ENCODE measurements at places on chromosomes 13 and 19.
A peak's percentile ranks its signal among the peaks of the same experiment; 100 is the strongest.

DNA sequence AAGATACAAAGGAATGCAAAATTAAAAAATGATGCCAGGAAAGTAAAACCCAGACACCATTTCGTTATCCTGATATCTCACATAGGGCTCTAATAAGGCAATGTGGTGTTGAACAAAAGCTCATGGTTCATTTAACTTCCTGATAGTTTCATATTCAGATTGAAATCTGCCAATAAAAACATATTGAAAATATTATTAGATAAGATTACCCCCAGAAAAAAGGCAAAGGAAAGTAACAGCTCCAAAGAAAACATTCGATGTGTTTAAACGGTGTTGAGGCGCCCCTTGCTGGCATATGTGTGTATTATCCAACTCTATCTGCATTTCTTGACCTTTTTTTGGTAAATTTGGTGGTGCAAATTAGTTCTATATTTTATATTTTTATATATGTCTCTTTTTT, 75.9 kb downstream of the ESD start:
- peaks cover 13% of the 10 kb centered on the region for H3K4me1 ChIP-seq
- peaks cover 22% of the 10 kb centered on the region for H3K36me3 ChIP-seq
- no peaks in the 10 kb centered on the region for H3K27me3 ChIP-seq
- no peak for DNase-seq

- peaks cover 76% of the 10 kb centered on the region for H3K27me3 ChIP-seq
- H3K4me3 ChIP-seq: no peak overlapping the region
- H3K27ac ChIP-seq: no peak overlapping the region
- DNase-seq: no peak
- no peaks in the 10 kb centered on the region for H3K4me1 ChIP-seq
Measured at GRCh38 chr13:44287958-44288357, 85.7 kb upstream of the SERP2 start.

- H3K27ac ChIP-seq: no peak overlapping the region
- H3K4me3 ChIP-seq: no peak overlapping the region
- H3K27me3 ChIP-seq: no peaks in the 10 kb centered on the region
Measured at GRCh38 chr19:23093832-23094231, 23.0 kb upstream of the ZNF730 start.

- peaks cover 22% of the 10 kb centered on the region for H3K36me3 ChIP-seq
- peaks cover 47% of the 10 kb centered on the region for H3K4me1 ChIP-seq
- no peak overlapping the region for H3K27ac ChIP-seq
- no peaks in the 10 kb centered on the region for H3K27me3 ChIP-seq
- no peak overlapping the region for H3K4me3 ChIP-seq
Measured at GRCh38 chr19:43560687-43561086, 14.6 kb downstream of the XRCC1 start.

DNA sequence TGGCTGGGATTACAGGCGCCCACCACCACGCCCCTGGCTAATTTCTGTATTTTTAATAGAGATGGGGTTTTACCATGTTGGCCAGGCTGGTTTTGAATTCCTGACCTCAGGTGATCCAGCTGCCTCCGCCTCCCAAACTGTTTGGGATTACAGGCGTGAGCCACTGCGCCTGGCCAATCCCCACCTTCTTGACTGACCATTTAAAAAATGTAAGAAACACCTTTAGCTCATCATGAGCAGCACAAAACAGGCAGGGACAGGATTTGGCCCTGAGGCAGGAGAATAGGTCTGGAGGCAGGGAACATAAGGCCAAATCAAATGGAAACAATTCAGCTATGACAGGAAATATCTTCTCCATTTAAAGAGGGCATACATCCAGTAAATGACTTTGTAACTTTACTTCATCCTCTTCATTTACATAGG, 1.4 kb upstream of the MPV17L2 start:
- H3K4me1 ChIP-seq: peaks cover 22% of the 10 kb centered on the region
- peak overlapping the region; percentile 91 for H3K27ac ChIP-seq
- peaks cover 17% of the 10 kb centered on the region for H3K36me3 ChIP-seq
- no peaks in the 10 kb centered on the region for H3K27me3 ChIP-seq

DNA sequence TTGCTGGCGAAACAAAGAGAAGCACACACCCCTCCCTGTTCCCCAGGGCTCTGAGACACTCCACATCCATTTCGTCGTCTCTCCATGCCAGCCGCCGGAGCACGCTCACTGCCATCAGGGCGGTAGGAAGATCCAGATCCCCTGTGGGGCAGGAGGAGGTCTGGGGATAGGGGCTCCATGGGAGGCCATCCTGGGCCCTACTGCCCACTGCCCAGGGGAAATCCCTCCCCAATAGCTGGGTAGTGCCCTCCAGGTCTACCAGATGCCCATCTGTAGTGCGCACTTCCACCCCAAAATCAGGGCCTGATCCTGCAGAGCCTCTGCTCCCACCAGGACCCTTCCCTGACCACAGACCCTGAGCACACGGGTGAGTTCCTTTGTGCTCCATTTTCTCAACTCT, 80.3 kb downstream of the EFNB2 start:
- no peak overlapping the region for H3K4me3 ChIP-seq
- peaks cover 33% of the 10 kb centered on the region for H3K27me3 ChIP-seq
- H3K36me3 ChIP-seq: no peaks in the 10 kb centered on the region
- DNase-seq: no peak

GRCh38 chr19:14775869-14776586, 2.3 kb downstream of the ADGRE2 start:
- H3K36me3 ChIP-seq: peaks cover 6% of the 10 kb centered on the region
- no peak for DNase-seq
- peak overlapping the region; percentile 4 for H3K4me3 ChIP-seq
- H3K4me1 ChIP-seq: peaks cover 6% of the 10 kb centered on the region
- H3K27ac ChIP-seq: no peak overlapping the region
- H3K27me3 ChIP-seq: peaks cover 70% of the 10 kb centered on the region

DNA sequence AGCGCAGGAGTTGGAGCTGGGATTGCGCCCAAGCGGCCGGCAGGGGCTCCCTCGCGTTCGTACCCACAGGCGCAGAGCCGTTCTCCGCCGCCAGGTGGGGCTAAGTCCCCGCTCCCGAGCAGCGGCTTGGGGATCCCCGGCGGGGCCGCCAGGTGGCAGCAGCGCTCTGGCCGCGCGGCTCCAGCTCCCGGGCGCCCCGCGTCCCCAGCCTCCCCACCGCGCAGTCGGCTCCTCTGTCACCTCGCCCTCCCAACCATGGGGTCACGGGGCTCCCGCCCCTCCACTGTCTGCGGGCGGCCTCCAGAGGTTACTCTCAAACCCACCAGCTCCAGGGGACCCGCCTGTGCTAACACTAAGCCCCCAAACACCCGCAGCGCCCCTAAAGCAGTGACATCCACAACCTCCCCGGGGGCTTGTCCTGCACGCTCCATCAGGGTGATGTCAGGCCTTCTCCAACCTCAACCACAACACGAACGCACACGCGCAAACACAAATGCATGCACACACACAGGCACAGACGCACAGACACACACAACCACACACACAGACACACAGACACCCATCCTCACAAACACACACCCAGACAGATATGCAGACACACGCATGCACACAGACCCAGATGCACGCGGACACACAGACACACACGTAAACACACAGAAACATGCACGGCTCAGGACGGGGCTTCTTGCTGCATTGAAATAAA, 18.4 kb upstream of the KCTD15 start:
- peak; percentile 65 for DNase-seq
- H3K4me3 ChIP-seq: peak overlapping the region; percentile 5
- peaks cover 12% of the 10 kb centered on the region for H3K4me1 ChIP-seq
- peaks cover 57% of the 10 kb centered on the region for H3K27me3 ChIP-seq
- no peak overlapping the region for H3K27ac ChIP-seq

GRCh38 chr13:24039621-24040475, 120.7 kb upstream of the SPATA13 start:
- no peaks in the 10 kb centered on the region for H3K4me1 ChIP-seq
- no peak overlapping the region for H3K27ac ChIP-seq
- DNase-seq: no peak
- H3K27me3 ChIP-seq: peaks cover 20% of the 10 kb centered on the region

DNA sequence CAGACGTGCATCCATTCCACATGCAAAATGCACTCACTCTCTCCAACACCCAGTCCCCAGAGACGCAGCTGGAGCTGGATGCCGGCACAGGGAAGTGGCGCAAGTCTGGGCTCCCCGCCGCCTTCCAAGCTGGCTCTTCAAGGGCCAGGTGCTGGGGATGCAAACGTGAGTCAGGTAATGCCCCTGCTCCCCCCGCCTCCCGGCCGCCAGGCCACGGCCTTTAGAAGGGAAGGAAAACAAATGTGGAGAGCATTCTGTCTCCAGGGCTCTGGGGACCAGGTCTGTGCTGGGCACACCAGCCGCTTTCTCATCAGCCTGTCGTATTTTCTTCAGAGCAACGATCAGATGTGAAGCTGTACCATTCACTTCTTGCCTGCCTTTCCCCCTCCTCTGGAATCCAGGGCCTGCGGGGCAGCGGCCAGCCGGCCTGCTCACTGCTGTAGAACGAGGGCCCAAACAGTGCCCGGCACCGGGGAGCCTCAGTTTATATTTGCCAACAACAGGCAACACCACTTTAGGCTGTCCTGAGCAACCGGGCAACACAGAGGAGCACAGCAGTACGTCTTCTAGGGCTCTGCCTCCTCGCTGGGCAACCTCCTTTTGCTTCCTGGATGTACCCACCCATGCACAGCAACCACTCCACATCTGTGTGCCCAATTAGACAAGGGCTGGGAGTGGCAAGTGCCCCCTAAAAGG, 3.8 kb downstream of the RAB20 start:
- no peaks in the 10 kb centered on the region for H3K27me3 ChIP-seq
- DNase-seq: no peak
- no peak overlapping the region for H3K27ac ChIP-seq
- peaks cover 5% of the 10 kb centered on the region for H3K36me3 ChIP-seq

DNA sequence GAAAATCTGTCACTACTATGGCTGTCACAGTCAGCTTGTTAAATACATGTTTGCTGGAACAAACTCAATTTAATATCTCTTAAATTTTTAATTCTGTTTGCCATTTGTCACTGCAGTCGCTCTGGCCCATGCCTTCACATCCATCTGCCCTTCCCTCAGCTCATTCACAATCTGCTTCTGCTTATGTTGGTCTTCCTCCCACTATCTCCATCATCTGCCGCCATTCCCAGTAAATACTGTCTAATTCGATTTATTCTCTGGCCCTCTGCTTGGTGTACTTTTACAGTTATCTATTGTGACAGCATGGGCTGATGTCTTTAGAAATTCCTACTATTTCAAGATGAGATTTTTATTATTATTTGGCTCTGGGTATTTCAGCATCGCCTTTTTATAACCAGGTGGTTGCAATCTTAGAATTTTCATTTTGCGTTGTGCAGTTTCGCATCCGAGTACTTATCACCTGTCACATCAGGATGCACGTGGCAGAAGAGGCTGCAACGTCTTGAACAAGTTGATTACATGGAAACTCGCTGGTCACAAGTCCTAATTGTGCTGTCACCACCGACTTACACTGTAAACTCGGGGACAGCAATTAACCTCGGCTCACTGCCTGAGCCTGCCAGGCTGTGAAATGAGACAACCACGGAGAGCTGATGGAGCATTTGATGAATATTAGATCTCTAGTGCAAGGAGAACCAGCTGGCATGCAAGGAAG, 158.4 kb downstream of the MYO16 start:
- H3K27me3 ChIP-seq: no peaks in the 10 kb centered on the region
- H3K27ac ChIP-seq: no peak overlapping the region
- DNase-seq: no peak
- no peaks in the 10 kb centered on the region for H3K36me3 ChIP-seq
- H3K4me3 ChIP-seq: no peak overlapping the region

- H3K4me3 ChIP-seq: no peak overlapping the region
- no peaks in the 10 kb centered on the region for H3K36me3 ChIP-seq
- no peaks in the 10 kb centered on the region for H3K4me1 ChIP-seq
- DNase-seq: no peak
Measured at GRCh38 chr13:38635030-38635429, 51.8 kb upstream of the FREM2 start.

GRCh38 chr13:23356368-23356767, 77.1 kb downstream of the SACS start:
- no peak for DNase-seq
- H3K27me3 ChIP-seq: no peaks in the 10 kb centered on the region
- peaks cover 13% of the 10 kb centered on the region for H3K4me1 ChIP-seq
- H3K4me3 ChIP-seq: no peak overlapping the region

GRCh38 chr13:43822969-43823368, 36.2 kb upstream of the ENOX1 start:
- H3K27me3 ChIP-seq: peaks cover 48% of the 10 kb centered on the region
- H3K27ac ChIP-seq: no peak overlapping the region
- H3K4me3 ChIP-seq: no peak overlapping the region
- no peaks in the 10 kb centered on the region for H3K36me3 ChIP-seq

GRCh38 chr19:7258041-7258839, 36.0 kb downstream of the INSR start:
- no peak for DNase-seq
- peaks cover 20% of the 10 kb centered on the region for H3K27me3 ChIP-seq
- H3K36me3 ChIP-seq: no peaks in the 10 kb centered on the region
- no peak overlapping the region for H3K27ac ChIP-seq

DNA sequence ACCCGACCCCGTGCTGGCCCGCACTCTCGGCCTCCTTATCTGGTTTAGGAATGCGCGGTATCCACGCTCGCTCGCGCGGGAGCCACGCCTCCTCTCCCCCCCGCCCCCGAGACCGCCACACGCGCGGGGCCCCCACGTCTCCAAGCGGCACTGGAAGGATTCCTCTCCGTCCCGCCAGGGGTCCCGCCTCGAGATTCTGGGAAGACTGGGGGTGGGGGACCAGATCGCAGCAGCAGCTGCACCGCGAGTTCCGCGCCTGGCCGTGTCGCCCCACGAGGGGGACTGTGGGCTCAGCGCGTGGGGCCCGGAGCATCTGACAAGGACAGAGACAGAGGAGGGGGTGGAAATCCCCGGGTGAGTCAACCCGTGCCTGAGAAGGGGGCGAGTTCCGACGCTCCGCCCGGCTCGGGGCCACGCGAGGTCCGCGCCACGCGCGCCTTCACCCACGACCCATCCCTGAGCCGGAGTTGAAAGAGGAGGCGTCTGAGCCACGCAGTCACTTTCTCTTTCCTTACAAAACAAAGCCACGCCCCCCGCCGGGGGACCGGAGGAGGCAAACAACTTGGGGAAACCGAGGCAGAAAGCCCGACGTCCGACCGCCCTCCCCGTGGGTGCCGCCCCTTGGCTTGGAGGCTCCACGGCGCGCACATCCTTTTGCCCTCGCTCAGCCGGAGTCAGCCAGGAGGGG, 814 bp downstream of the S1PR2 start:
- peaks cover 22% of the 10 kb centered on the region for H3K4me1 ChIP-seq
- H3K4me3 ChIP-seq: peak overlapping the region; percentile 89
- peak; percentile 55 for DNase-seq
- H3K27ac ChIP-seq: peak overlapping the region; percentile 85
- H3K36me3 ChIP-seq: peaks cover 12% of the 10 kb centered on the region

- no peak for DNase-seq
- H3K36me3 ChIP-seq: no peaks in the 10 kb centered on the region
- no peak overlapping the region for H3K4me3 ChIP-seq
- H3K27ac ChIP-seq: no peak overlapping the region
- H3K4me1 ChIP-seq: no peaks in the 10 kb centered on the region
Measured at GRCh38 chr13:31957772-31958171, 73.8 kb upstream of the FRY start.

All from central memory CD8-positive, alpha-beta T cell (primary cell).